ENCODE measurements at places on chromosomes 6 and 20. TPM values are rescaled to one million over a fixed set of nuclear protein-coding genes. Genes with fewer than 3 reads are reported as not detected.

DNA sequence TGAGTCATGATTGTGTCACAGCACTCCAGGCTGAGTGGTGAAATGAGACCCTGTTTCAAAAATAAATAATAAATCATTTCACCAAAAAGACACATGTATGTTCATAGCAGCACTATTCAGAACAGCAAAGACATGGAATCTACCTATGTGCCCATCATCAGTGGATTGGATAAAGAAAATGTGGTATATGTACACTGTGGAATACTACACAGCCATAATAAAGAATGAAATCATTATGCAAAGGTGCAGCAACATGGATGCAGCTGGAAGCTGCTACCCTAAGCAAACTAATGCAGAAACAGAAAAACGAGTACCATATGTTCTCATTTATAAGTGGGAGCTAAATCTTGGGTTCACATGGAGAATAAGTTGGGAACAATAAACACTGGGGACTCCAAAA, 33.1 kb downstream of the ZNF451 start:
- DNase-seq, result no peak

- no peak for DNase-seq
Observed at GRCh38 chr20:31694842-31695593, 27.6 kb downstream of the BCL2L1 start.

DNA sequence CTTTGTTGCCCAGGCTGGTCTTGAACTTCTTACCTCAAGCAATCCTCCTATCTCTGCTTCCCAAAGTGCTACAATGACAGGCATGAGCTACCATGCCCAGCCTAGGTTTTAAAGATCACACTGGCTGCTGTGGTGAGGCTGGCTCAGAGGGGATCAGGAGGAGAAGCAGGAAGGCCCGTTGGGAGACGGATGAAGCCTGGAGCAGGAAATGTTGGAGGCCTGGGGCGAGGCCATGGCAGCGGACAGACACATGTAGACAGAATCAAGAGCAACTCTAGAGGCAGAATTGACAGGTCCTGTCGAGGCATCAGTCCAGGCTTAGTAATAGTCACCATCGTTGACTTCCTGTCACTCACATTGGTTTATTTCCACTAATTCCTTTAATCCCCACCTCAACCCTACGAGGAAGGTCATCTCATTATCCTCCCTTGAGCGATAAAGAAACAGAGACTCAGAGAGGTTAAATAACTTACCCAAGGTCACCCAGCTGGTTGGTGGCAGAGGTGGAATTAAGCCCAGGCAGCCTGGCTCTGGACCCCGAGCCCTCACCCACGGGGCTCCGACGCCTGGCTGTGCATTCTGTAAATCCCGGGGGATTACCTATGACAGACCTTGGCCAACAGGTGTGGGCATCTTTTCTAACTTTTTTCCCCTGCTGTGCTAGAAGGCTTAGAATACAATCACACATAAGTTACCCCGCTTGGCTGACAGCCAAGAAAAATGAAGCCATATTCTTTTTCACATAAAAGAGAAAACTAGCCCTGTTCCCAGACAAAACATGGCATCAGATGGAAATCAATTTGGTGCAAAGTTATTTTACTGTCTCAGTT, 113.4 kb downstream of the EYA2 start:
- no peak for DNase-seq

- DNase-seq, result no peak
Observed at GRCh38 chr20:58808271-58809046, 42.2 kb downstream of the GNAS-AS1 start.

DNA sequence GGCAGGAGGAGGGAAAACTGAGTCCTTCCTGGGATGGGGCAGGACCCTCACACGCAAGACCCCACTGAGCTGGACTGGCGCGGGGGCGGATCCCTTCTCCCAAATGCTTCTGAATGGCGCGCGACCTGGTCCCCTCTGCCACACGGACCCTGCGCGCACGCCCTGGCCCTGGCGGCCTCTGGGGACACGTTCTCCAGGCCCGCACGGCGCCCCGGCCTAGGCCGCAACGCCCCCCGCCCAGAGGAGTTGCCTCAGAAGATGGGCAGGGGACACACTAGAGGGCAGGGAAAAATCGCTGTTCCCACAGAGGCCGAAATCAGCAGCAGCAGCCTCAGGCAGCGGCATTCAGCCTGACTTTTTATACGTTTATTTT, 45.2 kb upstream of the OSTM1 start:
- peak; percentile 21 for DNase-seq

DNA sequence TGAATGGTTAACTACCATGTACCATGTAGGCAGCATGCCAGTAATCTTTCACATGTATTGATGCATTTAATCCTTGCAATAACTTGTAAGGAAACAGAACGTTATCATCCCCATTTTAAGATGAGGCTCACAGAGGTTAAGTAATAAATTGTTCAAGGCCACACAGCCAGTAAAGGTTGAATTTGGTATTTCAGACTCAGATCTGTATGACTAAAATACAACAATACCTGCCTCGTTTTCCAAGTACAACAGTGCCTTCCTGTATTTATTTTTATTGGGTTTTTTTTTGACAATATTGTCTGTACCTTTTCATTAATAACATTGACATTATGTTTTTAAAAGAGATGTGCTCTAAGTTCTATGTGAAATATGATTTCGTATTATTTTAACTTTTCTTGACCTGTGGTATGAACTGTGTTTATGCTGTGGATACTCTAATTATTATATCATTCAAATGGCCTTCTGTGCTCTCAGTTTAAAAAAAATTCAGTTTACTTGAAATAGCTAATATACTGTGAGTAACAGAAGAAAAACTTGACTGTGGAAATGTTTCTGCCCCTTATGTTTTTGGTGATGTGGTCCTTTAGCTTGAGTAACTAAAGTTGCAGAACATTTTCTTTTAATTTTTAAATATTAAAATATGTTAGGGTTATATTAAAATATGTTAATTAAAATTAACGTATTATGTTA, 39.7 kb downstream of the XRN2 start:
- no peak for DNase-seq

DNA sequence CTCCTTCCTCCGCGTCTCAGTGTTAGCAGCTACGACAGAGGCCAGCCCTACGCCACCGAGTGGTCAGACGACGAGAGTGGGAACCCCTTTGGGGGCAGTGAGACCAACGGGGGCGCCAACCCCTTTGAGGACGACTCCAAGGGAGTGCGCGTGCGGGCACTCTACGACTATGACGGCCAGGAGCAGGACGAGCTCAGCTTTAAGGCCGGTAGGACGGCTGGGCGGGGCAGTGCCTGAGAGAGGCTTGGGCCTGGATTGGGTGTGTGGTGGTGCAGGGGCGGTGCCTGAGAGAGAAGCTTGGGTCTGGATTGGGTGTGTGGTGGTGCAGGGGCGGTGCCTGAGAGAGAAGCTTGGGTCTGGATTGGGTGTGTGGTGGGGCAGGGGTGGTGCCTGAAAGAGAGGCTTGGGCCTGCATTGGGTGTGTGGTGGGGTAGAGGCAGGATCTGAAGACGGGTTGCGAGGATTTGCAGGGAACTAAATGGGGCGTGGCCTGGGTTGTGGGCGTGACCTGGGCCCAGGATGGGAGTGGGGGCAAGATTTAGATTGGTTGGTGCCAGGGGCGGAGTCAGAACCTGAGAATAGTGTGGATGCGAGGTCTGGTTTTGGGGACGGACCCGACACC, 24.4 kb downstream of the SPDEF start:
- DNase-seq, result no peak

- DNase-seq, result no peak
Observed at GRCh38 chr20:58719971-58720371, 27.4 kb downstream of the NPEPL1 start.

DNA sequence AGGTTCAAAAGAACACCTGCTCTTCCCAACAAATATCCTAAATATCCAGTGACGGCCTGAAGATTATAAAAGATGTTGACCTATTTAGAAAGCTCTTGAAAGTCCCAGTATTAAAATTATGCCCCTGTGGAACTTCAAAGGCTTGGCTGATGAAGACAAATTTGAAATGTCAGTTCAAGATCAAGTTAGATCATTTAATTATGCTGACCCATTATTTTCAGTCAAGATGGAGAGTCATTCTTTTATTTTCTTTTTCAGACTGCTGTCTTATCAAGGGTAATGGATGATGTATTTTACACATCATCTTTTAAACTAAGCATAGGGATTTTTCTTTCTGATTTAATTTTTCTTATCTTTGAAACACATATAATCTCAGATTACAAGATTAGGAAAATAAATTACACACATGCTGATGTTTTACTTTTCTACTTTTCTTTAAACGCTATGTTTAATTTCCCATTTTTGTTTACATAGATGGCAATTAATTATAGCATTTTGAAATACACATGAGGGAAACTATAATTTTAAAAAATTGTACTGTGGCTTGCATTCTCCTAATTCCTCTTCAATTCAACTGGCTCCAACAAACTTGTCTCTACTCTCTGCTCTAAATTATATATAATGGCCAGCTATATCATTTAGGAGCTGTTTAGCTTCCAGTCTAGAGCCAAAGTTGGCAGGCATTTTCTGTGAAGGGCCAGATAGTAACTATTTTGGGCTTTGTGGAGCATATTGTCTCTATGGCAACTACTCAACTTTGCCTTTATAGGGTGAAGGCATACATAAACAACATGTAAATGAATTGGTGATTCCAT, 123.7 kb downstream of the RCAN2 start:
- DNase-seq, result no peak

DNA sequence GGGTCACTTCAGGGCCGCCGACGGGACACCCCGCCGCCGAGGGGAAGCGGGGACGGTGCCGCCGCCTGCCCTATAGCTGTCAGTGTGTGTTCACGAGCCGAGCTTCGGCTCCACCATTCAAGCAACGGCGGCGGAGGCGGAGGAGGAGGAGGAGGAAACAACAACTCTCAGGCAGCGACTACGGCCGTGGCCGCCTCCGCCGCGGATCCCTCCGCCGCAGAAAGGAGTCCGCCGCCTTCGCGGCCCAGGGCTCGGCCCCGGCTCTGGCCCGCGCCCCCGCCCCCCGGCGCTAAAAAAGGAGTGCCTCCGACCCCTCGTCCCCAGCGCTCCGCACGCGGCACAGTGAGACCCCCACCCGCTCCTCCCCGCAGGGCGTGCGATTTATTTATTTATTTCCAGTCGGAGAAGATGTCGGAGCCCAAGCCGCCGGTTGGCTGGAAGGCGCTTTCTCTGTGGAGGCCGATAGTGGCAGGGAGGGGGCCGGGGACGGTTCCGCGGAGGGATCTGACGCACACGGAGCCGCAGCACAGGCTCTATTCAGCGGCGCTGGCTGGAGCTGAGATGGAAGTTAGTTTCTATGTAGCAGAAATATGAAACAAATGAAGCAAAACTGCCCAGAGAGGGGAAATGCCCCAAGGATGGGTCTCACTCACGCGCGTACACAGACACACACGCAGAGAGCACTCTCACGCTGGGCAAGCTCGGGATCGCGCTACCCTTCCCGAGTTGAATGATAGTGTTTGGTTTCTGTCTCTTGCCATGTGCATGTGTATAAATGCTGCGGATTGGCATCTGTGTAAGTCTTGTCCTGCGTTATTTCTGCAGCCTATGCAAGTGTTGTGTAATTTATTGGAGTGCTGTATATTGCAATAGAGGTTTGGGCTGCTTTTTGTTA, at the start of gene PHIP:
Gene PHIP, minus strand, starts transcription at position 180 of the 895 bp plus-strand sequence. CDS start 186 bp downstream, outside the sequence.
- peak; percentile 95 for DNase-seq

DNA sequence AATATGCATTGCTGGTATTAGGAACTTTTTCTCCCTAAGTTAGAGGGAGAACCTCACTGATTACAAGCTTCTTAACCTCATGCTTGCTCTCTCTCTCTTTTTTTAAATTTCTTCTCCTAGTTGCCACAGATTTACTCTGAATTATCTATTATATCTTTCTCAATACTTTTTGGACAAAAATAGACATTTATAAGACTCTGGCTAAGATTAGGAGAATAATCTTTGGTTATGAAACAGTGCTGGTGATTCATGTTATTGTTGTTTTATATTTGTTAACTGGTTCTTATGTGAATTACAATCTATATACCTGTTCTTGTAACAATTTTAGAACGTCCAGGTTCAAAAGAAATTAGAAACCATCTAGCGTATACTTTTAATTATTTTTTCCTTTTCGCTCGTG, 187.8 kb downstream of the OGFRL1 start:
- DNase-seq, result no peak

DNA sequence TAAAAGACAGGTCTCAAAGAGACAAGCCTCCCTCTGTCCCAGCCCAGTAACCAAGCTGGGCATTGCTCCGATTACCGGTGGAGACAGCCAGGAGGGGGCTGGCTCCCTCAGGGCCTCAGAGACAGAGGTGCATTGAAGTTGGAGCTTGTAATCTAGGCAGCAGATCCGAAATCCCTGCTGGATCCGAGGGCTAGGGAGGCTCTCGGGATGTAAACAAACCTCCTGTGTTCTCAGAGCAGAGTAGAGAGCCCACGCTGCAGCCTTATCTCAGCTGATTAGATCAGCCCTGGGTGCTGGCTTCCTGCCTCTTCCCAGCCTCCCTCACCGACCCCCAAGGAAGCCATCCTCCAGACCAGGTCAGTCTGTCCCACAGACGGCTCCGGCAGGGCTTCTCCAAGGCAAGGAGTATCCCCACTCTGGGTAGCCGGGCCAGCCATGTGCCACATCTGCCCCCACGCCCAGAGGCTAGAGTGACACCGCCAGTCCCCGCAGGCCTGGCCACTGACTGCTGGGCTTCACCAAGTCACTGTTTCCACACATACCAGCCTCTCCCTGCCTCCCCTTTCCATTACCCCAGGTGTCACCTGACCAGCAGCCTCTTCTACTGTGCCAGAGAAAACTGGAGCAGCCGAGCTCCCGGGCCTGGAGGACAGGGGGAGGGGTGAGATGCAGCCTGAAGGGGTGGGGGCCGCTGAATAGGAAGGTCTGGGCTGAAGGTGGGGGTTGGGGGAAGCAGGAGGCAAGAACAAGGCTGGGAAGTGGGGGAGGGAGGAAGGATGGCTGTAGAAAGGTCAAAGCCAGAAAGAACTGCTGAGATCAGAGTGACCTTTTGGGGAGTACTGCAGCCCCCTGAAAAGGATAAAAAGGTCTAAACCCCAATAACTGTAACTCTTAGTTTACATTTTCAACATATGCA, 6.0 kb downstream of the SDC4 start:
- DNase-seq, result no peak

- no peak for DNase-seq
Observed at GRCh38 chr20:10236540-10237533, 18.2 kb downstream of the SNAP25 start.

Gene RCAN2
- 21.6 TPM for total RNA-seq

Gene BPIFA1
- total RNA-seq, result not detected

Gene LBP
- not detected for total RNA-seq

Gene TINAG
- not detected for total RNA-seq

Gene PTPRT
- 1.9 TPM for total RNA-seq

Gene COL21A1
- total RNA-seq, result 0.69 TPM
